ENCODE measurements at places on chromosomes 4 and X.

DNA sequence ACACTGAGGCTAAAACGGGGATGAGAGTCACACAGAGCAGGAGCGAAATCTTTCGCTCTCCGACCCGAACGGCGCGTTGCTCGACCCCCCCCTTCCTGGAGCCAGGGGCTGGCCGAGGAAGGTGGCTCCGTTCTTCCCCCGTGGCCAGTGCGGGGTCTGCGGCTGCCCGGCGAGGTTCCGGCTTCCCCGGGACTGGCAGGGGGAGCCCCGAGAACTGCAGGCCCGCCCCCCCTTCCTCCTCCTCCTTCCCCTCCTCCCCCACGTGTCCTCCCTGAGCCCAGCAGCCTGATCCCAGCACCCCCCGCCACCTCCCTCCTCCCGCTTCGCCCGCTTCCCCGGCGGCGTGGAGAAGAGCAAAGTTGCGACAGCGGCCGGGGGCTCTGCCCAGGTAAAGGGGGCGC is 2.4 kb upstream of the BCORL1 start:
- DNase-seq: no peak

- DNase-seq: no peak
These were observed 117.0 kb upstream of the SLC4A4 start for GRCh38 chr4:71221510-71222466.

DNA sequence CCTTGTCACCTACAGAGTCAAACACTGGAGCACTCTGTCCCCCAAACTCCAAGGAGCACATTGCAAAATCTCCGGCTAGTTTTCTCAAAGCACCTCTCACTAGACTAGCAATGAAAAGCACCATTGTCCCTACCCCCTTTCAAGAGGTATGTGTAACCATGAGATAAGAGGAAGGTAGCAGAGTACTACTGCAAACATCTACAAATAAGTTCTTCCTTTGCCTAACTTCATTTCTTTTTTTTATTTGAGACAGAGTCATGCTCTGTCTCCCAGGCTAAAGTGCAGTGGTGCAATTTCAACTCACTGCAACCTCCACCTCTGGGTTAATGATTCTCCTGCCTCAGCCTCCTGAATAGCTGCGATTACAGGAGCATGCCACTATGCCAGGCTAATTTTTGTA is 17.7 kb downstream of the PPP4R3C start:
- no peak for DNase-seq

DNA sequence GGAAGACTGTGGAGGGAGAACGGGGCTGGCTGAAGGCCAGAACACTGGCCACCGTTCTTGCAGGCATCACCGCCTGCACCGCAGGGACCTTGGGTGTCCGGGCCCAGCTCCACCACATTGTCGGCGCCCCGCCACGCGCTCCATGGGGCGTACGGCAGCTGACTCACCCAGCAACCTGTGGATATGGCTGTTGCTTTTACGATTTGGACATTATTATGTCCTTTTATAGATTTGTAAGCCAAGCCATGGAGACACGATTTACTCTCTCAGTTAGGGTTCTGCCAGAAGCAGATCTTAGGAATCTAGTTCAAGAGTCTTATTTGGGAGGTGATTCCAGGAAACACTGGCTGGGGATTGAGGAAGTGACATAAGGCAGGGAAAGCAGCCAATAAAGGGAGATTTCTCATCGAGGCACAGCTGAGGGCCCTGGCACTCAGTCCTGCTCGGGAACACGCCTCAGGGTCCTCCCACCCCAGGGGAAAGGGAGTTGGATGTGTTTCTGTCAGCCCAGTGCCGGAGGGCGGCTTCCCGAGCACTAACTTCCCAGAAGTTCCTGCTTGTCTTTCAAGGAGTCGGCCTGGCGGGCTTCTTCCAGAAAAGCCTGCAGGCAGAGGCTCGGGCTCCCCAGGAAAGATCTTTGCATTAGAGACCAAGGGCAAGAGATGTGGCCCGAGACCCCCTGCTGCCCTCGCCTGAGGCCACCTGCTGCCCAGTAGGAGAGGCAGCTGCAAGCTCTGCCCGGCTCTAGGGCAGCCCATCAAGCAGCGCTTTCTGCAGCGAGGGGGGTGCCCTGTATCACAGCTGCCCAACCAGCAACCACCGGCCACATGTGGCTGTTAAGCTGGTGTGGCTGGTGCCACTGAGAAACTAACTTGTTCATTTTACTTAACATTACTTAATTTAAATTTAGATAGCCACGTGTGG is 52.9 kb downstream of the CRMP1 start:
- DNase-seq: no peak

GRCh38 chr4:30537456-30537855 is 182.7 kb upstream of the PCDH7 start:
- DNase-seq: no peak

GRCh38 chr4:105154576-105154975 is 7.9 kb downstream of the TET2 start:
- no peak for DNase-seq

GRCh38 chr4:148901075-148901705 is 459.0 kb upstream of the NR3C2 start:
- no peak for DNase-seq

DNA sequence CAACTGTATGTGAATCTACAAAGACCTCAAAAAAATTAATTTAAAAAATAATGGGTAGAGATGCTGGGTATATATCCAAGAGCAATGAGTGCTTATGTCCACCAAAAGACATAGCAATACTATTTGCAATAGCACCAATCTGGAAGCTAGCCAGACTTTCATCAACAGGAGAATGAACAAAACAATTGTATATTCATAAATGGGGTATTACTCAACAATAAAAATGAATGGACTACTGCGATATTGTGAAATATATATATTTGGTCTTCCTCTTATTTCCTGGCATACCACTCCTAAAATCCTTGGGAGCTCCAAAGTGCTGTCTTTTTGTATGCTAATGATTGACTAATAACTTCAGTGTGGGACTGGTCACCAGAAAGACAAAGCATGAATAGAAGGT is 77.5 kb downstream of the MSN start:
- DNase-seq: no peak

- DNase-seq: no peak
These were observed 324.9 kb downstream of the PPP3CA start for GRCh38 chr4:101022151-101023024.

- no peak for DNase-seq
These were observed 6.0 kb downstream of the SMAD1 start for GRCh38 chr4:145487631-145488030.

DNA sequence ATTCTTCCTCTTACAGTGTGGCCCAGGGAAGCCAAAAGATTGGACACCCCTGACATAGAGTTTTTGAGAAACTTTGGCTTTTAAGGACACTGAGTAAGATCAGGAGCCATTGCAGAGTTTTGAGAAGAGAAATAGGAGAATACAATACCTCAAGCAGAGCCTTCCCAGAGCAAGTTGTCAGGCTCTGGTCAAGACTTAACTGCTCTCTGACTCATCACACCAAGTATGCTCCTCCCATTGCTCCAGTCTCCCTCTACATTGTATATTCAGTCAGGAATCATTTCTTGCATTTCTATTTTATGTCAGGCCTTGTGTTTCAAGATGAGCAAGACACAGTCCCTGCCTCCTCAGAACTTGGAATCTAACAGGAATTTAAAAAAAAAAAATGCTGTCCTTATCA is 176.4 kb upstream of the FMR1 start:
- no peak for DNase-seq

DNA sequence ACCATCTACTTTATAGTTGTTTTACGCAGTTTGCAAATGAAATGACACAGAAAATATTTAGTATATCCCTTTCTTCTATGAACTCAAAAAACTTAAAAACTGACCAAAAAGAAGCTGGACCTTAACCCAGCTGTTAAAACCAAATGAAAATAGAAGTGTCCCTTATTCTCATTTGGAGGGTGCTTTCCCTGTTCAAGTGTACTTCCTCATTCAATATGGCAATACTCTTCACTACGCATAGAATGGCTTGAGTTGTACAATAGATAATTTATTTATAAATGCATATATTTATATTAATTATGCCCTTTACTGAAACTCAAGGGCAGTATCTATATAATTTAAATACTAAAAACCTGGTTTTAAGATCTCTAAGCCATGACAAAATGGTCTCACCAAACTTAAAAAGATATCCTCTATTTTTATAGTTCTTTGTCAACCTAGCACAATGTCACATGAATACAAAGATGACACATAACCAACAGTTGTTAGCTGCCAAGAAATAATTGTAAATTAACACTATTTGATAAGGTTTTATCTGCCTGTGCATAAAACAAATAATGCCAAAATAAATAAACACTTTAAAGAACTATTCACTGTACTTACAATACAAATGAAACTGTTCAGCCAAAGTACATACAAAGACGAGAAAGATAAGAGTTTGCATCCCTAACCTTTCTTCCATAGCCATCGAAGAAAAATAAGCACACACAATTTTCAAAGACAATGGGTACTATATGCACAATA is 25.2 kb downstream of the YTHDC1 start:
- no peak for DNase-seq
